ENCODE measurements at places on chromosomes 3 and 15. TPM values are rescaled to one million over a fixed set of nuclear protein-coding genes. Genes with fewer than 3 reads are reported as not detected.

FBXL2 gene
- total RNA-seq: not detected

GLDN gene
- not detected for total RNA-seq

SKOR1 gene
- 0.71 TPM for total RNA-seq

CAMK1 gene
- 25.2 TPM for total RNA-seq

KIF7 gene
- 0.20 TPM for total RNA-seq

CAMK2N2 gene
- not detected for total RNA-seq

CCDC80 gene
- not detected for total RNA-seq

PRSS50 gene
- not detected for total RNA-seq

STRA6 gene
- not detected for total RNA-seq

TMEM212 gene
- total RNA-seq: not detected

IDH2 gene
- 260 TPM for total RNA-seq

SPSB4 gene
- not detected for total RNA-seq

ESYT3 gene
- total RNA-seq: 0.19 TPM

SELENOS gene
- 28.2 TPM for total RNA-seq

C2CD4A gene
- total RNA-seq: not detected

TEX9 gene
- total RNA-seq: 1.4 TPM

CCR8 gene
- total RNA-seq: 1.2 TPM

MUC20 gene
- 3.0 TPM for total RNA-seq

TF gene
- 0.60 TPM for total RNA-seq

LYZL4 gene
- total RNA-seq: not detected
